ENCODE measurements at places on chromosomes 5 and 9.

DNA sequence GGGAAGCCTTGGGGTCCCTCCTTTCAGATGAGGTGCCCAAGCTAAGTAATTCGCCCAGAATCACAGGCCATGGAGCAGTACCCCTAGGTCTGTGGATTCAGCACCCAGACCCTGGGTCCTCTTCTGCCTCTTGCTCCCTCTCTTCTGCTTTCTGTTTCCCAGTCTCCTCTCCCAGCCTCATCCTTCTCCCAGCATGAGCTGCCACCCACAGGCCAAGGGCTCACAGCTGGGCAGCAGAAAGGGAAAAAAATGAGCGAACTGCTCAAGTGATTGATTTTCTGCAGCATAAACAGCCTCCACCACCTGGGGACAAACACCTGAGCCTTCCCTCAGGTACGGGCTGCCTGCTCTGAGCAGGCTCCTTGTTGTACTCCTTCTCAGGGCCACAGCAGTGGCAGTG is 113.9 kb upstream of the SAP30L start:
- no peak for DNase-seq

DNA sequence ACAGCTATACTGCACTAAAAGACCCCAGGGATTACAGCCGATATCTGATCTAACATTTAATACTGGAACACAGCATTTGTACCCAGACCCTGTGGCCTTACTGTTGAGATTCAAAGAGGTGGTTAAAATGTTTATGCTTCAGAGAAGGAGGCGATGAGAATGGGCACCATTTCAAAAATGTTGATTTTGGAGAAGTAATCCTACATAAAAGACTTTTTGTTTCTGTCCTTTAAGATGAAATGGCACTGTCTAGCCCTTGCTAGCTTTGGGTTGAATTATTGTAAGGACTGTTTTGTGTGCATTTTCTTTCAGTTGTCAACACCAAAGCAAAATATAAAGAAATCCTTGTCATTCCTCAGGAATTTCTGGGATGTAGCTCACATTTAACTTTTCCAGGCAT is 288.5 kb upstream of the ANKH start:
- no peak for DNase-seq

GRCh38 chr5:35089334-35090314 is 41.9 kb upstream of the AGXT2 start:
- DNase-seq, result peak; percentile 67

DNA sequence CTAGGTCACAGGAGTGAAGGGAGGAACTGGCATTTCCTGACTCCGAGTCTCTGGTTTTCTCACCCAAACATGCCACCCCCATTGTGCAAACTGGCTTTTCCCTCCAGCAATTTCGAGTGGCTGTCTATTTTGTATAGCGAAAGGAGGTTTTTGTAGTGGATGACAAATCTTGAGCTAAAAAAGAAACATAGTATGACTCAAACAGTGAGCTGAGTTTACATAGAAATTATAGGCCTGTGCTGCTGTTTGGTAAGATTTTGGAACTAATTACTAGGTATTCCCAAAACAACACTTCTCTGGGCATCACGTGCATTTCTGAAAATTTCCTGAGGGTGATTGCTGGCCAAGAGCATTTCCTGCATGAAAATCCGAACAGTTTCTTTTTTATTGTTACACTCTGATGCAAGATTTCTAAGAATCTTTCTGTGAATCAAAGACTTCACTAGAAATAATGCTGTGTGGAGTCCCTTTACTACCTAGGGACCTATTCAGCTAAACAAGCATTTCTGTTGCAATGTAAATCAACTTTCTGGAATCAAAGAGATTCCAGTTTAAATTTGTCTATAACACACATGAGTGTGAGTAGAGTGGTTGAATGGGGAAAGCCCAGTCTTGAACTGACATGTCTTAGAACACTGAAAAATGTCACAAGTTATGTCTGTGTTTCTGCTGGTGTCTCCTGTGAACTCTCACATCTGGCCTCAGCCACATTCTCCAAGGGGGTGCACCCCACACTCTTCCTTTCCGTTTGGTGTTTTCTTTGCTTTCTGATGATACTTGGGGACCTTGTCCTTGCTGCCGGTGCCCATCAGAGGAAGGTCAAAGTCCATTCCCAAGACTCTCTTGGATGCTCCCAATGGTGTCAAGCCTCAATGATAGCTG is 33.3 kb upstream of the DAPK1 start:
- peak; percentile 18 for DNase-seq

DNA sequence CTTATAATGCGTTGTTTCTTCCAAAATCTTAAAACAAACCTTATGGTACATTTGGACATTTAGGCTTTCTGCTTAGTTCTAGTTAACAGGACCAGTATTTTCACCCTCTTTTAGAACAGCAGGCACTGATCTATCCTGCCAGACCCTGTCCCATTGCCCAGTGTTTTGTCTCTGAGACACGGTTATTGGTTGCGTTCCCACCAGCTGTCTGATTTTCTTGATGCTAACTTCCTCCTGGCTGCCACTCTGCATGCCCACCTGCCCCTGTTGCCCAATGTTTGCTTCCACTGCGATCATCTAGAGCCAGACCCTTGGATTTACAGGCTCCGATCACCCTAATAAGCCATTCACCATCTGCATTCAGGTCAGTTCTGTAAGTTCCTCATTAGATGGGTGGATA is 506.0 kb upstream of the CDH6 start:
- no peak for DNase-seq

DNA sequence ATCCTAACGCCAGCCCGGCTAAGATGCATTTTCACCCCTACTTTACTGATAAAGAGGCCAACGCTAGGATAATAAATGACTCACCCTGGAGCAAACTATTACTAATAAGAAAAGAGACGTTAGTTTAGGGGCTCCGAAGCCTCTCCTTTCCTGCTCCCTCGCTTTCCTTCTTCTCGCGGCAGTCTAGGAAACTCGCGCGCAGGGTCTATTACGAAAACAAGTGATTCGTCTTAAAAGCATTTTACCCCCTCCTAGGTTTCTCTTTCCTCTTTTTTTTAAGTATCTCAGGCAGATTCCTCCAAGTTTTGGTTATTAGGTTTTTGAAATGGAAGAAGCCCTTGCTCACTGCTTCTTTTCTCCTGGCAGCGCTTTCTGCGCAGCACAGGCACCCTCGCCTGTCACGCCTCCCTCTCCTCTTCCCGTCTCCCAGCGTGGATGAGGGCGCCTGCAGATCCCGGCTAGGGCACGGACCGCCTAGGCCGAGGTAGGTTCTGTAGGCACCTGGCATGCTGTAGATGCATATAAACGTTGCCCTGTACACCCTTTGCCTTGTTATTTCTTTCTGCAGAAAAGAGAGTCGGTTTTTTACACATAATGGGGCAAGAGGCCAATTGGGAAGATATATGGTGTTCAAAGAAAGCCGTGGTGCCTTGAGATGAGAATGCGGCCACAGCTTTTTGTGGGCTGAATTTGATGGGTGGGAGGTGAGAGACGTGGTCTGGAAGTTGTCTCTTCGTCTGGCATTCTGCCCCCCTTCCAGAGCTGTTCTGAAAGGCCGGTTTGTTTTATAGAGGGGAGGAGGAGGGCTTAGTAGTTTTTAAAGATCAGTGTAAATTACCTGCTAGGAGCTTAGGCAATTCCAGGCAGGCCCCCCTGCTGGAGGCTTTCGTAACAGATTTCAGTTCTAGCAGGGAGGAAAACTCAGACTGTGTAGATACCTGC is 983 bp downstream of the GCNT1 start:
- DNase-seq, result no peak

- no peak for DNase-seq
Measured at GRCh38 chr9:109721001-109721400, 59.0 kb upstream of the PALM2AKAP2 start.

- DNase-seq, result no peak
Measured at GRCh38 chr9:15277400-15278090, 29.5 kb downstream of the TTC39B start.

DNA sequence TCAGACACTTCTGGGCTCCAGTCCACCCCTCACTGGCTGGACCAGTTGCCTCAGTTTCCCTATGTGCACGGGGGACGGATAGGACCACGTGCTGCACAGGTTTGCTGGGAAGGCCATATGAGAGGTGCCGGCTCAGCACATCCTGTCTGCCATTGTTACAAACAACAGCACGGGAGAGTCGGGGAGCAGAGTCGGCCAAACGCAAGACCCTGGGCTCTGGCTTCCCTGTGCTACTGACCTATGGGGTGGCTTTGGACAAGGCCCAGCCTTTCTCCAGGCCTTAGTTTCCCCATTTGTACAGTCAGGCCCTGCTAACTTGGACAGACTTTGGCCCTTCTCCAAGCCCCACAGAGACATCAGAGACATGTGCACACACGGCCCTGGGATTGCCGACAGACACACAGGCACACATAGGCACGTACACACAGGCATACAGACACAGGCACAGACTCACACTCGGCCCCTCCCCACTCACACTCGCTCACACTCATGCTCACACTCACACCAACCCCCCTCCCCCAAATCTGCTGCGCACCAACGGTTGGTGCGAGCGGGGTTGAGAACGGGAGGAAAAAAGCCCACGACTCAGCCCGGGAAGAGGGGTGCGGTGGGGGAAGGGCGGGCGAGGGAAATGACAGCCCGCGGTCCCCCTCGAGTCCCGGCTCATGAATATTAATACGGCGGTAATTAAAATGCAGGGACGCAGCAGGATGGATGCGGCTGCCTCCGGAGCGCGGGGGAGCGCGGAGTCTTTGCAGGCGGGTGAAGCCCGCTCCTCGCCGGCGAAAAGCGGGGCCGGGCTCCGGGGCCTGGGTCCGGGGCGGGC is 133.0 kb downstream of the C9orf50 start:
- peak; percentile 73 for DNase-seq

DNA sequence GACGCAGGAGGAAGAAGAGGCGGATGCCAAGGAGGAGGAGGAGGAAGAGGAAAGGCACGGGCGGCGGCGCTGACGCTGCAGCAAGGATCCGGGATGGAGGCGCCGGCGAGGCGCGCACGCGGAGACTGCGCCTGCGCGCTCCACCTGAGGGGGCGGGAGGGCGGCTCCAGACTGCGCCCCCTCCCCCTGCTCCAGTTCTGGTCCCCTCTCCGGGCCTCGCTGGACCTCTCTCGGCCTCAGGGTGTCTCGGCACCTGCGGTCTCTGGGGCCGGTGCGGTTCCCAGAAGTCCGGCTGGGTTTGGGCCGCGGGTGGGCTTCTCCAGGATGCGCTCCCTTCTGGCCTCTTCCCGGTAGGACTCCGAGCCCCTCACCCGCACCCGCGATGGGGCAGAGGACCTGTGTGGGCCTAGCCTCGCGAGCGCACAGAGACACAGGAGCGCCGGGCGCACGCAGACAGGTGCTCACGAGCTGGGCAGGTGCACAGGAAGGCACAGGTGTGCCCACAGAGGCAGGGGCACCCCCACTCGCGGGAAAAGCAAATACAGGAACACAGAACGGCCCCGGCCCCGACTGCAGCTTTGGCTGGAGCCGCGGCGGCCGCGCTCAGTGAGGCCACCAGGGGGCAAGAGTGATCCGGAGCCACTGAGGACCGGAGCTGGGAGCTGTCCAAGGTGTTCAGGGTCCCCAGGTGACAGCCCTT is at the start of gene NPDC1:
NPDC1 (minus strand) TSS at position 90 of the 700 bp plus-strand sequence. CDS start 188 bp downstream, outside the sequence.
- peak; percentile 87 for DNase-seq

- peak; percentile 5 for DNase-seq
Measured at GRCh38 chr5:90135779-90136378, 273.7 kb downstream of the CETN3 start.

GRCh38 chr5:126866851-126867636 is 90.1 kb downstream of the LMNB1 start:
- DNase-seq, result no peak

GRCh38 chr9:36765468-36766341 is 193.0 kb downstream of the MELK start:
- peak; percentile 90 for DNase-seq

GRCh38 chr9:134193912-134194535 is 29.7 kb upstream of the RNU6ATAC start:
- DNase-seq, result no peak

- no peak for DNase-seq
Measured at GRCh38 chr5:108249095-108249784, 132.7 kb downstream of the FBXL17 start.

DNA sequence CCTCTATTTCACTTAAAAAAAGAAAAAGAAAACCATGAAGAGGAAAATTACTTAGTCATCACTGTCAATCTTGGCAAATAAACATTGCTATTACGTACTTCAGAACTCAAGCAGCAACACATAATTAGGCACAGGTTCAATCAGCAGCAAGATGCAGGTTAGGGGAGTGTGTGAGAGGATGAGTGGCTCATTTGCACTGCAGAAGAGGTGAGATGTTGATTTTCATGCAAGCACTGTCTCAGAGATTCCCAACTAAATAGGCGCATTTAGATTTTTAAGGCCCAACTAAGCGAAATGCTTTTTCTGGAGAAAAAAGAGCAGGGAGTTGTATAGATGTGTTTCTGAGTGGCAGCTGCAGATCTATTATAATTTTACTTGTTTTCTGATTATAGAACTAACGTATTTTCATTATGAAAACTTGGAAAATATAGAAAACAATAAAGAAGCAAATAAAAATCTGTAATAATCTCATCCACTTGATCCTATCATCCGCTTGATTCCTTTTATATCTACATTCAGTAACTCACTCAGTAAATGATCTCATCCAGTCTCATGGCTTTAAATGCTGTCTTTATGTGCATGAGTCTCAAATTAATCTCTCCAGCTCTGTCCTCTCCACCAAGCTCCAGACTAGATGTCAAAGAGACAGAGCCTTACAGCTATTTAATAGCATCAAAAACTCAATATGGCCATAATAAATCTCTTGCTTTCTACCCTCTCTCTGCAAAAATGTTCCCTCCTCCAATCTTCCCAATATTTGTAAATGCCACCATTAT is 162.5 kb downstream of the ZNF462 start:
- no peak for DNase-seq

GRCh38 chr5:2542821-2543220 is 208.7 kb downstream of the IRX2 start:
- DNase-seq, result no peak

DNA sequence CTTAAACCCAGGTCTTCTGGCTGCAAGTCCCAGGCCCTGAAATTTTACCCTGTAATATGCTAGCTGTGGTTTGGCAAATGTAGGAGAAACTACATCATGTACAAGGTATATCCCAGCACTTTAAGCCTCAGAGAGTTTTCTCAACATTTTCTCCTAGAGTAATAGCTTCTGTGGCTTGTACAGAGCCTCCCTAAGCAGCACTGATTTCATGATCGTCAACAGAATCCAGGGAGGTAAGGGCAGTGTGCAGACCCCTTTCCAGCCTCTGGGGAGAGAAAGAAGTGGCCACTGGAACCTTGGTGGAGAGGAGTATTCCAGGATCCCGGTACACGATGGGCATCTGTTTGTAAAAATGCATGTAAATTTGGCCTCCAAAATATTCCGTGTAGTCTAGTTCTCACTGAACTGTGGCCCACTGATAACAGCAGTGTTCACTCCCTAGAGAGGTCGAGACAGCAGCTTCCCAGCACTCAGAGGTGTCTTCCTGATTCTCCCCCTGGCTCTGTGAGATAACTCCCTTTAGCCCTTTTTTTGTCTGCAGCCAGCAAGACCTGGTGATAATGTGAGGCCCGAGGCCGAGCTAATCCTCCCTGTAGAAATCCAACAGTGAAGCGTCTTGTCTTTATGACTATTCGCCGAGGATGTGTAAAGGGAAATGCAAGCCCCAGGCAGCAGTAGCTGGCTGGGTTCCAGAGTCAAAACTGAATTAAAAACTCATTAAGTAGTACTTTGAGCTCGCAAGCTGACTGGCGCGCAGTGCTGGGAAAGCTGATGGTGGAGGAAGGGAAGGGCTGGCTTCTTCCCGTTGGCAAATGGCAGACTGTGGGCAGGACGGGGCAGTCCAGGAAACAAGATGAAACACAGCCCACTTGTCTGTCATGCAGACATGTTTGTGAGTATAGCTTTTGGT is 59.0 kb downstream of the MAP1B start:
- DNase-seq, result no peak

GRCh38 chr5:199950-200645 is 8.8 kb downstream of the LRRC14B start:
- no peak for DNase-seq

GRCh38 chr5:92713826-92714225 is 867.2 kb downstream of the NR2F1-AS1 start:
- DNase-seq, result no peak

Data from stimulated activated CD4-positive, alpha-beta T cell treated with anti-CD3 and anti-CD28 coated beads, Interleukin-2, amount 100 ng/mL, for 24 hours (primary cell).